ENCODE measurements at places on chromosomes 1 and 21.

DNA sequence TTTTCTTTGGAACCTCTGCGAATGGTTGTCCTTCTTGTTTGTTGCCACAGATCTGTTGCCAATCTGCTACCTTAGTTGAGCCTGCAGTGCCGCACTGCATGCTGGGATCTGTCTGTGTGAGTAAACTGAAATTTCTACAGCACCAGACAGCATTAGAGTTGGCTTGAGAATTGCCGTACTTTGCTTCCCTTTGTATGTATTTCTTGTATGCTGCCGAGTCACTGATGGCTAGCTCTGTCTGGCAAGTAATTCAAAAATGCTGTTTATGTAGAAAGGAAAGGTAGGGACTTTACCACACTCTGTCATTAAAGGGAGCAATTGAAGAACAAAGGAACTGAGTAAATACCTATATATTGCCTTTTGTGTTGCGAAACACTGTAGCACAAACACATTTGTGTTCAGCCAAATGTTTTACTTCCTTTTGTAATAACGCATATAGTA is 857.4 kb downstream of the USP25 start:
- DNase-seq, result no peak

DNA sequence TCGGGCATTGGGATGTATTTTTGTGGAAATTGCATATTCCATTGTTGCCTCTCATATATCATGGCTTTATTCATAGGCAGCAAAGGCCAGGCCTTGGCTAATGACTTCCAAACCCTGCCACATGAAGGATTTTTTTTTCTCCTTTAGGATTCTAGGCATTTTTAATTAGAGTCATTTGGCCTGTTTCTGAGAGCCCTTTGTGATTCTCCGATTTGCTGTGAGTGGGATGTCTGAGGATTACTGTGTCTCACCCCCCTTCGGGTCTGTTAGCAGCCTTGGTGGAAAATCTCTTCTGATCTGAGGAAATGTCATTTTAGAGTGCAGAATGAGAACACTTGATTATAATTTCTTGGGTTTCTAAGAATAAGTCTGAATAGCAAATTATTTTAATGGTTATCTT is 253.5 kb downstream of the NTNG1 start:
- DNase-seq, result no peak

- DNase-seq, result no peak
Measured at GRCh38 chr21:29875036-29875716, 64.6 kb downstream of the GRIK1 start.

DNA sequence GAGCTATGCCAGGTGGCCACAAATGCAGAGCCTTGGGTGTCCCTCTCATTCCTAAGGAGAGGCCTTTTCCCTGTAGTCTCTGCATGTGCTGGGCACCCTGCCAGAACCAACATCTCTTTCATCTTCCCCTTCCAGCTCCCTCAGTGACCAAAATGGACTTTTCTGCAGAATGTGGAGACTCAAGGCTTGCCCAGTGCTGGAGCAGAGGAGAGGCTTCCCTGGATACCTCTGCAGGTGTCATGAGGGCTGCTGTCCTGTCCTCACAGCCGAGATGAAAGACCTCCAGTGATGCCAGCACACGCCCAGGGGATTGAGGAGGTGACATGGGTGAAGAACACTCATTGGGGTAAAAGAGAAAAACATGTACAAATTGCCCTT is 347.0 kb upstream of the AJAP1 start:
- DNase-seq, result no peak

- DNase-seq, result no peak
Measured at GRCh38 chr1:65758128-65758527, 34.6 kb upstream of the PDE4B start.

GRCh38 chr1:81374481-81374880 is 426.3 kb upstream of the ADGRL2 start:
- DNase-seq, result no peak

DNA sequence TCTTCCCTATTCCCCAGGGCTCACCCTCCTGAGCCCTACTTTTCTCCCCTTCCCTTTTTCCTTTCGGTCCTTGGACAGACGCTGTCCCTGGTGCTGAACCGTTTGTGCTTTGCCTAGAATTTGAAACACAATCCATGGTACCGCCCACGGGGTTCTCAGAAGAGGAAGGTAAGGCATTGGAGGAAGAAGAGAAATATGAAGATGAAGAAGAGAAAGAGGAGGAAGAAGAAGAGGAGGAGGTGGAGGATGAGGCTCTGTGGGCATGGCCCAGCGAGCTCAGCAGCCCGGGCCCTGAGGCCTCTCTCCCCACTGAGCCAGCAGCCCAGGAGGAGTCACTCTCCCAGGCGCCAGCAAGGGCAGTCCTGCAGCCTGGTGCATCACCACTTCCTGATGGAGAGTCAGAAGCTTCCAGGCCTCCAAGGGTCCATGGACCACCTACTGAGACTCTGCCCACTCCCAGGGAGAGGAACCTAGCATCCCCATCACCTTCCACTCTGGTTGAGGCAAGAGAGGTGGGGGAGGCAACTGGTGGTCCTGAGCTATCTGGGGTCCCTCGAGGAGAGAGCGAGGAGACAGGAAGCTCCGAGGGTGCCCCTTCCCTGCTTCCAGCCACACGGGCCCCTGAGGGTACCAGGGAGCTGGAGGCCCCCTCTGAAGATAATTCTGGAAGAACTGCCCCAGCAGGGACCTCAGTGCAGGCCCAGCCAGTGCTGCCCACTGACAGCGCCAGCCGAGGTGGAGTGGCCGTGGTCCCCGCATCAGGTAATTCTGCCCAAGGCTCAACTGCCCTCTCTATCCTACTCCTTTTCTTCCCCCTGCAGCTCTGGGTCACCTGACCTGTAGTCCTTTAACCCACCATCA is 10.4 kb downstream of the BCAN start:
- no peak for DNase-seq

- DNase-seq, result no peak
Measured at GRCh38 chr1:116426401-116426800, 53.4 kb downstream of the ATP1A1 start.

DNA sequence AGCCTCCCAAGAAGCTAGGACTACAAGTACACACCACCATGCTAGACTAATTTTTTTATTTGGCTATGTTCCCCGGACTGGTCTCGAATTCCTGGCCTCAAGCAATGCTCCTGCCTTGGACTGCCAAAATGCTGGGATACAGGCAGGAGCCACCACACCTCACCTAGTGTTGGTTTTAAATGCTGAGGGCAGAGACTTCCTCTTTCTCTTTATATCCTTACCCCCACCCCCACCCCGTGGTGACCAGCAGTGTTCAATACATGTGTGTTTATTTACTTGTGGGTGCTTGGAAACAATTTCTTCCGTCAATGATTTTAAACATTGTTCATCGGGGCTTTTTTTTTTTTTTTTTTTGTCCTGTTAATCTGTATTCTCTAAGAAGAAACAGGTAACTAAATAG is 158.9 kb downstream of the ZBTB18 start:
- no peak for DNase-seq

DNA sequence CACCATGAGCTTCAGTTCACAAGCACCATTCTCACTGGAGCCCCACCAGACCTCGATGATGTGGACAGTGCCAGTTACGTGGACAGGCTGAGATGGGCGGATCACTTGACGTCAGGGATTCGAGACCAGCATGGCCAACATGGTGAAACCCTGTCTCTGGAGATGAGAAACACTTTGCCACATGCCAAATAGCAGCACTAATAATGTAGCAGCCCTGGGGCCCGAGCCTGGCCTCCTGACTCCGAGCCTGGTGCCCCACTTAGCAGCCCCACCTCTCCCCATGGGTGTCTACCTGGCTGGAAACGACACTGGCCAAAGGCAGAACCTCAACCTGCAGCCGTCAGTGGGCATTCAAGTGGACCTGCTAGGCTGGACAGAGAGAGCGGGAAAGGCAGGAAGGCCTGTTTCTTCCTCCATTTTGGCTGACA is 129.1 kb downstream of the TOMM20 start:
- DNase-seq, result no peak

DNA sequence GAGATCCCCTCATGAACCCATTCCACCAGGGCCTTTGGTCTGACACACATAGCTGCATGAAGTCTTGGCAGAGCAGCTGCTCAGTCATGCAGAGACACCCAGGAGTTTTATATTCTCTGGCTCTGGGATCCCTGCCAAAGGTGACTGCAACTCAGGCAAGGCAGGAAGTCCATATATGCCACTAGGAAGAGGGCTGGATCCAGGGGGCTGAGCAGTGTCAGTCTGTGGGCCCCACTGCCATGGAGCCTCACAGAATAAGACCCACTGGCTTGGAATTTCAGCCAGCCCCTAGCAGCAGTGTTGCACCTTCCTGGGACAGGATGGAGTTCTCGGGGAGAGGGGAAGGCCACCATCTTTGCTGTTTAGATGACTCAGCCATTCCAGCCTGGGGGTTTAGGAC is 199.7 kb downstream of the TBX15 start:
- DNase-seq, result no peak

- no peak for DNase-seq
Measured at GRCh38 chr1:234938924-234939323, 189.7 kb downstream of the TOMM20 start.

DNA sequence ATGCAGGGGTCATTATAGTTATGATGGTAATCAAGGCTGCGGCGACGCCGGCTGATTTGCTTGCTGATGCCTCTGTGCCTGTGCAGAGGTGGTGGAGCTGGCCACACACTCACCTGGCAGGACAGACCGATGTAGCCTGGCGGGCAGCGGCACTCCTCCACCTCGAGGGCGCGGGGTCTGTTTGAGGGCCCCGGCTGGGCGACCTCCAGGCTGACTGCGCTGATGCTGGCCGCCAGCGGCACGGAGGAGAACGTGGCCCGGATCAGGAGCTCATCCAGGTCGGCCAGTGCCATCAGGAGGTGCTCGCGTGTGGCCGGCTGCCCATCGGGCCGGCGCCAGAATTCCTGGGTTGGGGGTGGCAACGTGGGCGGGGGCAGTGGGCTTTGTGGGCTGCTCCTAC is 52.7 kb downstream of the LDLRAD2 start:
- DNase-seq, result no peak

DNA sequence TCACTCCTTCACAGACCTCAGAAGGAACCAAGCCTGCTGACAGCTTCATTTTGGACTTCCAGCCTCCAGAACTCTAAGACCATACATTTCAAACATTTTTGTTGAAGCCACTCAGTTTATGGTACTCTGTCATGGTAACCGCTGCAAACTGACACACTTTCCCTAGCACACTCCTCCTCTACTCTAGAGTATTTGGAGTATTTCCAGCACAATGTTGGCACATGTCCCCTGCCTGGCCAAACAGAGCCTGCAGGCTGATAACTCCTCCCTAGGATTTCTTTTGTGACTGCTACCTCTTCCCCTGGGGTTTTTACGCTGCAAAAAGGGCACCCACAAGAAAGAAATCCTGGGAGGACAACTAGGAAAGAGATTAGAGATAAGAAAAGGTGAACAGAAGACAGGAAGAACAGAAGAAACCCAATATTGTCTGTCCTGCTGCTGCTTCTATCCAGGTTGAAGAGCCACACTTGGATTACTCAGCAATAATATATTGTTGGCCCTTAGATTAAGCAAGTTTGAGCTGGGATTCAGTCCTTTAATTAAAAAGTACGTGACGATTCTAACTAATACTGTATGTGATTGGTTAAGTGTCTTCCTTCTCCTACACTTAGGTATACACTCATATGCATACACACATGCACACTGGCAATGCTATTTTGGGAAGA is 844.1 kb downstream of the LTN1 start:
- DNase-seq, result no peak

DNA sequence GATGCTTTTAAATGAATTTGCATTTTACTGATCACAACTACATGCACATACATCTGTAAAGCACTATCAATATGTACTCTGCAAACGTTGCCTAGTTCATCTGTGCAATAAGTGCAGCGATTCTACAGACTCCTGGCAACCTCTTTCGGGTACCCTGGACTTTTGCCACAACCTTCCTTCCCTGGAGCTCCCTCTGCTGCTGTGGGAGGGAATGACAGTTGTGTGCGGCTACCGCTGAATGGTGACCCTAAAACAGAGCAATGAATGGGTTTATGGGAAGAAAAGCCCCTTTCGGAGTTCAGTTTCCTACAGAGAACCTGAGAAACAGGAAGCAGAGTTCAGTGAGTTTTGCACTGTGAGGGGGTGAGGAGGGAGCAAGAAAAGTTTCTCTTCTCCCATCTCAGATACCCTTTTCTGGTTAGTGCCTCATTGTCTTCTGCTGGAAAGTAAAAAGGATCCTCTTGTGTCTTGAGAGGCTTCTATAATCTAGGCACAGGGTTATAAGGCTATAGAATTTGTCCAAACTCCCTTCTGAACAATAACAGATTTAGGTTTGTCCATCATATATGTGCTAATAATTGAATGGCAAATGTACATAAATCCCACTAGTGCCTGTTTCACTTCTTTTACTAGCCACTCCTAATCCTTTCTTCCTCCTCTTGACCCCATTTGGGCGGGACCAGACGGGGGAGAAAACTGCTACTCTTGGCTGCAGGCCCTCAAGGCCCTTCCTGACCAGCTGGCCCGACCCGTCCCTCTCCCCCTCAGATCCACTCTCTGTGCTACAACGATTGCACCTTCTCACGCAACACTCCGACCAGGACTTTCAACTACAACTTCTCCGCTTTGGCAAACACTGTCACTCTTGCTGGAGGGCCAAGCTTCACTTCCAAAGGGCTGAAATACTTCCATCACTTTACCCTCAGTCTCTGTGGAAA is 19.8 kb upstream of the SARS1 start:
- peak; percentile 37 for DNase-seq

- DNase-seq, result no peak
Measured at GRCh38 chr1:169899519-169900217, 6.0 kb upstream of the SCYL3 start.

DNA sequence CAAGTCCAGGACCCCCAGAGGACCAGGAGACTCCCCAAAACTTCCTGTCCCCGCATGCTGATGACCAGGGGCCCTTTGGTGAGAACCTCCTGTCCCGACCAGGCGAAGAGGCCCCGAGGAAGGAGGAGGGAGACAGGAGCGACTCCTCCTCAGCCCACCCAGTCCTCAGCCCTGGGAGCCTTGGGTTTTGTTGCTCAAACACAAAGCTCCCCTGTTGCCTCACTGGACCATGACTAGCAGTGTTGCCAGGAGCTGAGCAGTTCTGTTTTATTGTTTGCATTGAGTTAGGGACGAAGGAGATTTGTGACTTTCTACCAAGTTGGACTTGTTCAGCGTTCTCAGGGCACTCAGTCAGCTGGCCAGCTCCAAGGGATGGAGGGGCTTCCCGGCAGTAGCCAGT is 10.0 kb downstream of the UMODL1 start:
- no peak for DNase-seq

- DNase-seq, result peak; percentile 49
Measured at GRCh38 chr21:42010507-42011495, 641 bp upstream of the ZBTB21 start.

GRCh38 chr1:113951719-113952118 is 22.6 kb downstream of the HIPK1 start:
- DNase-seq, result no peak

GRCh38 chr21:44548922-44549321 is 2.4 kb downstream of the KRTAP10-2 start:
- no peak for DNase-seq

GRCh38 chr1:164725401-164725800 is 166.4 kb downstream of the PBX1 start:
- no peak for DNase-seq

GRCh38 chr1:67793562-67793961 is 39.7 kb downstream of the GNG12 start:
- DNase-seq, result no peak

DNA sequence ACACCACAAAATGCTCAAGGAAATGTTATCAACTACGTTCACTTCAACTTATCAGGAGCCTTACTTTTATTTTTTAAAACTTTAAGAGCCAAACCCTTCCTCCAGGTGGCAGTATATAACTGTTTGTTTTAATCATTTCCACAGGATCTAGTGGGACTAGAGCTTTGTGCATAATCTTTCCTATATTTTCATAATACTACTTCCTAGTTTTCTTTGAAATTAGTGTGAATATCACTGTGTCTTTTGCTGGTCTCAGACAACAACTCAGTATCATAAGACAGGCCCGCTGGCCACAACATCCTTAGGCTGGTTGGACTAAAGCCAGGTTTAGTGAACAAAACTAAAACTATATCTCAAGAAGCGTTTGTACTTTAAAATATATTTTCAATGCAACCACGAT is 145.5 kb downstream of the TIAM1 start:
- no peak for DNase-seq

Measured in naive thymus-derived CD8-positive, alpha-beta T cell (primary cell).